GM12865 (cell line): ENCODE measurements at places on chromosomes 12 and 14.

- DNase-seq: no peak
Measured at GRCh38 chr14:75636100-75636692, 24.5 kb downstream of the ERG28 start.

- DNase-seq: no peak
Measured at GRCh38 chr12:56616925-56617324, 13.2 kb downstream of the BAZ2A start.

- DNase-seq: no peak
Measured at GRCh38 chr14:49975276-49975675, 82.4 kb downstream of the ARF6 start.

- DNase-seq: no peak
Measured at GRCh38 chr14:35556548-35556947, 22.6 kb downstream of the INSM2 start.

DNA sequence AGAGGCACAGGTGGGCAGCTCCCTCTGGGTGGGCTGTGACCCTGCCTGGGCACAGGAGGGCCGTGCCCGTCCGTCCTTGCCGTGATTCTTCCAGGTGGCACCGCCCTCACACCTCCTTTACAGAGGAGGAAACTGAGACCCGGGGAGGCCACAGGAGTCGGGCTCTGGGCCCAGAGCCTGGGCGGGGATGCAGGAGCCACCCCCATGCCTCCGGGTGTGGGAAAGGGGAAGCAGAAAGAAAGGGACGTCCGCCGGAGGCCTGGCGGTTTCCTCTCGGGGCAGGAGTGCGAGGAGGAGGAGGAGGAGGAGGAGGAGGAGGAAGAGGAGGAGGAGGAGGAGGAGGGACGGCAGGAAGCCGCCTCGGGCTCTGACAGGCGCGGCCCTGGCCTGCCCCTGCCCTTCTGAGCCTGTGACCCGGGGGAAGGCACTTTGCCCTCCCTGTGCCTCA, 23.0 kb downstream of the SH2B3 start:
- DNase-seq: peak; percentile 55

DNA sequence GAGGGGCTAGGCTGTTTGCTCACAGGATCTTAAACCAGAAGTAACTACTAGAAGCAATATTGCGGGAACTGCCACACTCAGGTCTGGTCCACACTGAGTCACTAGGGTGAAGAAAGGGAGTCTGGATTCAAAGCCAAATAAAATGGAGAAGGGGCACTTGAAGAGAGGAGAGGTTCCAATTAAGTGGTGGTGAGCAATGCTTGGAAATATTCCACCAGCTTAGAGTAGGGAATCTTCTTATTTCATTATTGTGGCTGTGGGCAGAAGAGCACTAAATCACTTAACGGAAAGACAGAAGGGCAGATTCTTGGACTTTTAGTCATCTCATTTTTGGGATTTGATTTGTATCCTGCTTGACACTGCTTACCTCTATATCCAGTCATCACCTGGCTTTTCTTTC, 48.6 kb upstream of the PPP1R12A start:
- no peak for DNase-seq

DNA sequence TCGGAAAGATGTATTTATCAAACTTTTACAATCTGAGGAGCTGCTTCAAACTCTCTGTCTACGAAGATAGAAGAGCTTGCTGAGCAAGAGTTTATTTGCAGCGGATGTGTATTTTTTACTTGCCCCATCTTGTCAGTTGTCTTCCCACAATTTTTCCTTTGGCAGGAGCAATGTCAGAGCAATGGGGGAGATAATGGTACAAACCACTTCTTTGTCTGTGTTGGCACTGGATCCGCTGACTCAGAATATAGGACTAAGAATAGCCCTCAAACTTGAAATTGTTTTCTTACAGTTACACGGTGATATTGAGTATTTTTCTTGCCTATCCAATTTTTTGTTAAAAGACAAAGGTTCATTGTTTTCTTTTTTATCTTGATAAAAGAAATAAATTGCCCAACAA, 27.6 kb downstream of the HELB start:
- DNase-seq: no peak

DNA sequence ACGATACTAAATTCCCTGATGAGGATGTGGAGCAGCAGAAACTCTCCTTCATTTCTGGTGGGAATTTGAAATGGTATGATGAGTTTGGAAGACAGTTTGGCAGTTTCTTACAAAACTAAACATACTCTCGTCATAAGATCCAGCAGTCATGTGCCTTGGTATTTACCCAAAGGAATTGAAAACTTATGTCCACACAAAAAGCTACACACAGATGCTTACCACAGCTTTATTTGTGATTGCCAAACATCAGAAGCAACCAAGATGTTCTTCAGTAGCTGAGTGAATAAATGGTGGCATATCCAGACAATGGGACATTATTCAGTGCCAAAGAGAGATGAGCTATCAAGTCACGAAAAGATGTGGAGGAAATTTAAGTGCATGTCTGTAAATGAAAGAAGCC, 10.7 kb upstream of the APOLD1 start:
- DNase-seq: no peak

DNA sequence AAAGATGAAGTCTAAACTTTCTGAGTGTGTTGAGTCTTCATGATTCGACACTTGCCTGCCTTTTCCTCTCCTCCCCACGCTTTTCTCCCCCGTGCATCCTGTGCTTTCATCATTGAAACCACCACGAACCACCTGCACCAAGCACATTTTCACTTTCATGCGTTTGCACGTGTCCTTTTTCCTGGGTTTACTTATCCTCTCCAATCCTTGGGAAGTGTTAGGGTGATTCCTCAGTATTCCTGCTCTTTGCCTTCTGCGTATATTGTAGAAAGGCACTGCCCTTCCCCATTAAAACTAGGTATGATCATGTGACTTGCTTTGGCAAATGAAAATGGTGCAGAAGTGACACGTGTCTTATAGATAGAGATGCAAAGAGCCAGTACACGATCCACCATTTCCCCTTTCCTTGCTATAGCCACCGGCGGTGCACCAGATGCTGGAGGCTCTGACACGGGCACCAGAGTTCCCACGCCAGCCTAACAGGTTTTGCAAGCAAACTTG, 106.6 kb downstream of the BRMS1L start:
- DNase-seq: peak; percentile 69

DNA sequence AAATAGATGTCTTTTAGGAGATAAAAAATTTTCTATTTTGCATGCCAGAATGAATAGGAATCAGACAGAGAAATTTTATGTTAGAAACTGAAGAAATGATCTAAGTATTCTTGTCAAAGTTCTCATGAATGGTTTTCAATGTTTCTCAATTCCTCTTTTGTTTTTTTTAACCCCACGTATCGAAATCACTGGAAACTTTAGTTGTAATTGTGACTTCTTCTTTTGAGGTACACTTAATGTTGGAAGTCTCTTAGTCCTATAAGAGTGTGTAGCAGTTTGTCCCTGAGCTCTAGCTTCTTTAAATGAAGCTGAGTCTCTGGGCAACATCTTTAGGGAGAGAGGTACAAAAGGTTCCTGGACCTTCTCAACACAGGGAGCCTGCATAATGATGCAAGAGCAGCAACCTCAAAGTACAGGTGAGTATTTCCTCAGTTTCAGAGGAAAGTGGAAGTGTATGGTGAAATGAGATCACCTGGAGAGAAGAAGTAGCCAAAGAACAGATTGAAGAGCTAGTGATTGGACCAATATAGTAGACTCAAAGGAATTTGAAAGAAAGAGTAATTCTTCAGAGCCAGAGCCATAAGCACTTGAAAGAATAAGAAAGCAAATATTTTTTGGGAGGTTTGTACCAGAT, at the start of gene CLEC6A:
Gene CLEC6A, plus strand, starts transcription at position 236 of the 634 bp plus-strand sequence. Its CDS starts 150 bp downstream, at position 386.
- DNase-seq: peak; percentile 5

GRCh38 chr12:24232531-24232930, 283.1 kb upstream of the SOX5 start:
- DNase-seq: no peak
